ENCODE measurements at places on chromosomes 5 and 9.
A peak's percentile ranks its signal among the peaks of the same experiment; 100 is the strongest.

DNA sequence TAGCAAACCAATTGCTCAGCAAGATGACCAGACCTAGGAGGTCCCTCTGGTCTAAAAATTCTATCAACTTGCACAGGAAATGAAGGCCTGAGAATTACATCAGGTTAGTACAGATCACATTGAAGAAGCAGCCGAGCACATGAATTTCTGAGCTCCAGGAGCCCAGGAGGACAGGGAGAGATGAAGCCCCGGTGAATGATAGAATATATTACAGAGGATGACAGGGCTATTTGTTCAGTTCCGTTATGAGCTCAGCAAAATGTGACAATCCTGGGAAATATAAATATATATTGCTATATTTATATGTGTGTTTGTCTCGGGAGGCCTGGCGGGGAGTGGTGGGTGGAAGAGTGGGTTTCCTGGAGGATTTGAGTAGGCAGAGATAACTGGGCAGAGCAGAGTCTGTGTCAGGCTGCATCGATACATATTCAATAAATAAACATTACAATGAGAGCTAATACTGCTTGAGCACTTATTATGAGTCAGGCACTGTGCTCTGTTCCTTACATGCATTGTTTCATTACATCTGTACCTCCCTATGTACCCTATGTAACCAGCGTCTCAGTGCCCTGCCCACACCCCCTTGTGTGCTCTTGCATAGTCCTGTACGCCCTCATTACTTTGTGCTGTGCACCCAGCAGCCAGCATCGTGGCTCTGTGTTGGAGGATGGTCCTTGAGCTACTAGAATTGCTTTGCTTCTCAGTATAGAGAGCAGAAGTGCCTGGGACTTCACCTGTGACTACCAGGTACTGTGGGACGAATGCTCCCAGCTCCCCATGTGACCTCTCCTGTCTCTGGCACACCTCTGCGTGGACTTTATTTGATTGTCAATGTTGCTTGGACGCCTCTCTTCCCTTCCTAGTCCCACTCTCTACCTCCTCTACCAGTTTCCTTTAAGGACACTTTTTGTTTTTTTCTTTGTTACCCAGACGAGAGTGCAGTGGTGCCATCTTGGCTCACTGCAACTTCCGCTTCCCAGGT lies 58.1 kb upstream of the KLF9 start:
- DNase-seq, result no peak

DNA sequence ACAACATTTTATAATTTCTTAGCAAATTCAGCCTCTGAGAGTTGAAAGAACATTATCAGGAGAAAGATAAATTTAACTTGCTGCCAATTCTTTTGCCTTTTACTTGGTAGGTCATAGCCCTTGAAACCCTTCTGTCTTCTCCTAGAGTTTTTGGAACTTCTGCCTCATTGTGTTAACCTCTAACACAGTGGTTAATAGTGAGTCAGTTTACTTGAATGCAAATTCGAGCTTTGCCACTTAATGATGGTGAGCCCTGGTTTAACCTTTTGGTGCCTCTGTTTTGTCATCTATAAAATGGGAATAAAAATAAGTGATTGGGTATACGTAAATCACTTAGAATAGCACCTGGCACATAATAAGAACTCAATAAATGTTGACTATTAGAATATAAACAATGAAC lies 1.8 kb upstream of the INIP start:
- DNase-seq, result no peak

DNA sequence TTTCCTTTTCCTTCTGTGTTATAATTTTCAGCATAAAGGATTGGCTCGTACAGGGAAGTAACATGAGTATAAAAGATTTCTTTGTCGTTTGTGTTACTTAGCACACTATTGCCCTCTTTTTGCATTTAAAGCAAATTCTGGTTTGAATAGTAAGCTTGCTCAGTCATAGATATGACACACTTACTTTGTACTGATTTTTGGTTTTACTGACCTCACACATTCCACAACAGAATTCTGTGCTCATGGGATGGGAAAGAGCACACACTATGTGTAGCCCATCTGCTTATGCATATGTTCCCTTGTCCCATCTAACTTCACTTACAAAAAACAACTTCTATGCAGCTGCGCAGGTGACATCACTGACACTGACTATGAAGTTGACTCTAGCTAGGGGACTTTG lies 111.9 kb upstream of the MTAP start:
- no peak for DNase-seq

- no peak for DNase-seq
These were observed 17.8 kb downstream of the PHF2 start for GRCh38 chr9:93594041-93594756.

GRCh38 chr5:33281431-33281843 lies 159.3 kb upstream of the TARS1 start:
- DNase-seq, result no peak

DNA sequence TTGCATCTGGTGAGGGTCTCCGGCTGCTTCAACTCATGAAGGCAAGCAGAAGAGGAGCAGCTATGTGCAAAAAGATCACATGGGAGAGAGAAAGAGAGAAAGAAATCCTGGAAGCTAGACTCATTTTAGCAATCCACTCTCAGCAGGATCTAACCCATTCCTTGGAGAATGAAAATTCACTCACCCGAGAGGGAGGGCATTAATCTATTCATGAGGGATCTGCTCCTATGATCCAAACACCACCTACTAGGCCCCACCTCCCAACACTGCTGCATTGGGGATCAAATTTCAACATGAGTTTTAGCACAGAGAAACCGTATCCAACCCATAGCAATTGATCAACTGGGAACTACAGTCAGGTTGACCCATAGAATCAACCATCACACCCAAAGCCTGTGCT lies 98.1 kb upstream of the SV2C start:
- DNase-seq, result no peak

GRCh38 chr5:154901276-154901675 lies 36.7 kb downstream of the GEMIN5 start:
- no peak for DNase-seq

DNA sequence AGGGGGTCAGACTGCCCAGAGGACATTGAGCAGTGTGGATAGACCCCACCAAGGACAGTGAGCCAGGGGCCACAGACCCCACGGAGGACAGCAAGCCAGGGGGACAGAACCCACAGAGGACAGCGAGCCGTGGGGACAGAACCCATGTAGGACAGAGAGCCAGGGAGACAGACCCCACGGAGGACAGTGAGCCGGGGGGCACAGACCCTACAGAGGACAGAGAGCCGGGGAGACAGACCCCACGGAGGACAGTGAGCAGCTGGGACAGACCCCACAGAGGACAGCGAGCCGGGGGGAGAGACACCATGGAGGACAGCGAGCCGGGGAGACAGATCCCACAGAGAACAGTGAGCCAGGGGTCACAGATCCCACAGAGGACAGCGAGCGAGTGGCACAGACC lies 3.4 kb upstream of the ZDHHC11 start:
- no peak for DNase-seq

DNA sequence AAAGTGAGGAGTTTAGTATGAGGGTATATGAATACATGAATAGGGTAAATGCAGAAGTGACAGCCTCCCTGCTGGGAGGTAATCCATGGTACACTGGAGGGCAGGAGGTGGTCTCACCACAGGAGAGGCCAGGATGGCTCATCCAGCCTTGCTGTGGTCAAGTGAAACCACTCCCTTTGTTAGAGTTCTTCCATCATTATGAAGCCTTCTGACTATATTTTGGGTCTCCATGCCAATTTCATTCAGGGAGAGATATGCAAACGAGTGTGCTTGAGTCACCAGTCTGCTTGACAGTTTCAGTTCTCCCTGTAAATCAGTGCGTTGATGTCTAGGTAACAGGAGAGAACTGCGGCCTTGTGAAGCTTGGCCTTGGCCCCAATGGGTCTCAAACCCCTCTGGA lies 16.4 kb downstream of the PPP3R2 start:
- DNase-seq, result no peak

GRCh38 chr9:13358128-13358527 lies 78.6 kb upstream of the MPDZ start:
- no peak for DNase-seq

GRCh38 chr5:171705036-171705435 lies 80.6 kb upstream of the SMIM23 start:
- DNase-seq, result no peak

GRCh38 chr5:156411-157072 lies 34.8 kb upstream of the LRRC14B start:
- DNase-seq, result no peak

- DNase-seq, result no peak
These were observed 14.1 kb downstream of the LCN10 start for GRCh38 chr9:136728548-136729123.

DNA sequence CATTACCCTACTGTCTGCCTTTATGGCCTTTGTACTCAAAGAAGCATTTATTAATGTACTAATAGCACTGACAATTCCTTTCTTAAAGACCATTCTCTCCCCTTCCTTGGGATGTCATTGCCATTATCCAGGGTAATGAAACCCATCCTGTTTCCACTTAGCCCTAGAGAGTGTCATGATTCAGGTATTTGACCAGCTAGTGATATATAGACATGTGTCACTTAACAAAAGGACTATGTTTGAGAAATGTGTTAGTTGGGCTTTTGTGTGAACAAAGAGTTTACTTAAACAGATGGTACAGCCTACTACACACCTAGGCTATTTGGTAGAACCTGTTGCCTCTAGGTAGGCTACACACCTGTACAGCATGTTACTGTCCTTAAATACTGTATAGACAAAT lies 2.0 kb downstream of the ATP6V0E1 start:
- DNase-seq, result no peak

GRCh38 chr5:146428658-146429057 lies 18.5 kb upstream of the TCERG1 start:
- peak; percentile 26 for DNase-seq
